Head of caudate nucleus (tissue), 42 donors: ENCODE measurements at places on chromosomes 12 and 14.

DNA sequence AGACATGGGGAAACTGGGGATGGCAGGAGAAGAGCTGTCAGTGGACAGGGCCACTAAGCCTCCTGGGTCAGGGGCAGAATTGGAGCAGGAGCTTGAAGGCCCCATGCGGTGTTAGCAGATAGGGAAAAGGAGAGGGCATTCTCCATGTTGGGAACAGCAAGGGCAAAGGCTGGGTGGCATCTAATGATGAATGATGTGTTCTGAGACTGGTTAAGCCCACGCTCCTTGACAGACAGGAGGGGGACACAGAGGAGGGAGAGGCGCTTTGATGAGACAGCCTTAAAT lies 63.0 kb downstream of the CLMN start:
- no peak for DNase-seq

DNA sequence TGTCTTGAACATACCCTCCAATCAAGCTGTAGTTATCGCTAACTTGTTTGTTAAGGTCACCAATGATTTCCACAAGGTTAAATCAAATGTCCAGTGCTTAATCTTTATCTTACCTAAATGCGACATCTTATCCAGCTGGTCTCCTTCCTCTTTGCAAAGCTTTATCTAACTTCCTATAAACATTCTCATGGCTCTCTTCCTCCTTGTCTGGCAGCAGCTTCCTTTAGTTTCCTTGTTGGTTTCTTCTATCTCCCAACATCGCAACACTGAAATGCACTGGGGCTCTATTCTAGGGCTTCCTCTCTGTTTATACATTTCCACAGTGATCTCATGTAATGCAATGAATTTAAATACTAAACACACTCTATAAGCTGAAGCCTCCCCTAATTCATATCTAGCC lies 28.7 kb downstream of the UBE2N start:
- no peak for DNase-seq

- DNase-seq: no peak
These were observed 326.0 kb downstream of the RAD51B start for GRCh38 chr14:68145539-68145938.

GRCh38 chr14:64841772-64842750 lies 37.6 kb downstream of the SPTB start:
- no peak for DNase-seq

DNA sequence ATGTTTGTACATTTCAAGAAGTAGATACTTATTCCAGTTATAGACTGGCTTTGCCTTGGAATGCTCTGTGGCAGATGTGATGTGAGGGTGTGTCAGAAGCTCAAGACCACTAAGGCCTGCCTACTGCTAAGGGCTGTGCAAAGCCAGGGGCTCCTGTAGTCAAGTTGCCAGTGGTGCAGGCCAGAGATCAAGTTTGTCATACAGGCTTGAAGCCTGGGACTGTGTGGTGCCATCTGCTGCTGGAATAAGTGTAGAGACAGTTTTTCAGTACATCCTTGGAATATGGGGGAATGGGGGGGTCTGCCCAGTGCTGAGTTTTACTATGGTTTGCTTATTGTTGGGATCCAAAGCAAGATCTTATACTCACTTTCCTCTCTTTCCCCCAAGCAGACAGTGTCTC lies 649.9 kb upstream of the FOXG1 start:
- DNase-seq: no peak

- DNase-seq: peak; percentile 51
These were observed 8.7 kb upstream of the SPATS2 start for GRCh38 chr12:49358483-49359141.

GRCh38 chr14:103273745-103274615 lies 60.1 kb upstream of the EIF5 start:
- DNase-seq: no peak

DNA sequence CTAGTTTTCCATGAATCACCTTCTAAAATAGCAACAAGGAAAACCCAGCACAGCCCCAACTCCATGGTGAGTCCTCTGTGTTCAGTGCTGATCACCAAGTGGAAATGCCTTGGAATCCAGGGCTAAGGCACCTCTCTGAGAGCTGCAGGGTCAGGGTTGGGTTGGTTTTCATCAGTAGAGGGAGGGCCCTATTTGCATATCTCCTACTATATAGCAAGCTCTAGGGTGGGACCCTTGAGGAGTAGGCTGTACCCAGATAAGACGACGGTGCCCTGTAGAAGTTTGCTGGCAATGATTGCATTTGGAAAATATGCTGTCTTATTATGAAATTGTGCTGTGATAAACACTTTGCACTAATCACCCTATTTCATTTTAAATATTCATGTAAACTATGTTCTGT lies 1011.8 kb downstream of the TMEM121 start:
- DNase-seq: no peak

DNA sequence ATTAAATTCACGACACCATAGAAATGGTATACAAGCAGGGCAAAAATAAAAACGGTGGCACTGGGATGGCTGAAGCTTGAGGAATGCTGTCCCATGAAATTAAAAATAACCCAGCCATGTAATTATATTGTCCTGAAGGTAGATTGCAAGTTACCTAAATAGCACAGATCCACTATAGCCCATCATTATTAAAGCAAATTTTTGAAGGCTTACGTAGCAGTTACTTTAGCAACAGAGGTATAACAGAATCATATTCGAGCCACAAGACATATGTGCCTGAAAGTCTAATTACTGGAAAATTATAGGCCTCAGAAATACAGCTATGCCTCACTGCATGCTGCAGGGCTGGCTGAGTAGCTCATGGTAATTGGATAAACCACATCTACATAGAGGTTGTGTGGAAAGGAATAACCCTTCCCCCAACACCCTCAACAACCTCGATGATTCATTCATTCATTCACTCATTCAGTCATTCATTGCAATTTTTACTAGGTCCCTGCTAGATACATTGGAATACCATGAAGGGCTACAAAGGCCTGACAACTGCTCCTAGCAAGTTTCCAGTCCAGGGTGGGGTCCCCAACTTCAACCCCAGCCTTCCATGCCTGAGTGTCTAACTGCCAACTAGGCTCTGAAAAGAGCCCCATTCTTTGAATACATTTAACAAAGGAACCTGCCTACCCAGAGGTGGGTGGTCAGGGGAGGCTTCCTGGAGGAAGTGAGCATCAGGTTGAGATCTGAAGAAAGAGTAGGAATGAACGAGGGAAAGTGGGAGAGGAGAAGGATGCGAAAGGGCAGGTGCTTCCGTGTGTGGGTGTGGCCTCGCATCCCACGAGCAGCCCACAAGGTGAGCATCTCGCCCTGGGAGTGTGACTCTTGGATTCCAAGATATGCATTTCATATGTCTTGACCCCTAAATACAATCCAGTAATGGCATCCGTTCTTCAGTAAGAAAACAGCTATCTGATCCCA lies 18.0 kb upstream of the CMKLR1 start:
- DNase-seq: no peak

GRCh38 chr12:109277899-109278762 lies 31.0 kb downstream of the FOXN4 start:
- DNase-seq: no peak

- DNase-seq: no peak
These were observed 3.7 kb downstream of the PRICKLE1 start for GRCh38 chr12:42585841-42586216.
